ENCODE measurements at places on chromosomes 2 and 18.

DNA sequence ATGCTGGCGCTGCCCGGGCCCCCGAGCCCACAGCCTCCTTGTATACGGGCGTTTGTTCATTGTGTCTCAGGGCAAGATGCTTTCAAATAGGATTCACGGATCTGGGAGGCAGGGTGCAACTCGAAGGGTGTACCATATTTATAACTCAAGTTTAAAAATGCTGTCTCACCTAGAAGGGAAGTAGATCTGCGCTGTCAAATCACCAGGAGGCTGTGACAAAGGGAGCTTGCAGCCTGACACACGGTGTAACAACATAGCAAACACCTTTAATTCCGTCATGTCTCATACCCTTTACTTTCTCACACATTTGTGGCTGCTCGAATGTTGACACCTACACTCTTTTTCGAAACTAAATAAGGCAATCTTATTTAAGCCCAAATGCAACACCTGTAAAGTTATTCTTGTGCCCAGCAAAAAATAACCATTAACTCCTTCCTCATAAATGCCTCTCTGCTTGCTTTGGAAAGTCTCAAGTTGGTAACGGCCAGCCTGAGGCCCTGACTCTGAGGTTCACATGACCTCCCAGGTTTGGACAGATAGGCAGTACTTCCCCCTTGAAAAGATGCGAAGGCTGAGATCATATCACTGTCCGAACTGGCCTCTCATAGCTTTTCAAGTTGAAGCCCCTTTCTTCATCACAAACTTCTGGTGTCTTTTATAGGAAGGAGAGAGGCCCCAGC lies 11.6 kb downstream of the ZEB2 start:
- no peak for DNase-seq

- no peak for DNase-seq
Observed at GRCh38 chr2:128786316-128786715, 467.6 kb upstream of the HS6ST1 start.

DNA sequence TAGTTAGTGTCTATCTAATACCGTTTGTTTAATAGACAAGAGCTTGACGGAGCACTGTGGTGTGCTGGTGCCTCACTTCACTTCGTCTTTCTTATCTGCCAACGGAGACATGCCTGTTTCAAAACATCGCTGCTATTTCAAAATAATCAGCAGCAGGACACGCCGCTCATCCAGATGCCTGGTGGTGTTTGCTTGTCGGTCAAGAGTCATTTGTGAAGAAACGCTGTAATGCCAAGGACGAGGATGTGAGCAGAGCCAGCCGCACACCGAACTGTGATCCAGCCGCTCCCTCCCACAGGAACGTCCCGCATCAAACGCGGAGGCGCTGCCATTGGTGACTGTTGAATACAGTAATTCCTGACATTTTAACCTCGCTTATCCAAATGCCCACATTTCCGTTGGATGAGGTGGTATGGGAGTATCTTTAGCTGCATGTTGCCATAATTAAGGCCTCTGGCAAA lies 432.4 kb downstream of the FBXO15 start:
- no peak for DNase-seq

DNA sequence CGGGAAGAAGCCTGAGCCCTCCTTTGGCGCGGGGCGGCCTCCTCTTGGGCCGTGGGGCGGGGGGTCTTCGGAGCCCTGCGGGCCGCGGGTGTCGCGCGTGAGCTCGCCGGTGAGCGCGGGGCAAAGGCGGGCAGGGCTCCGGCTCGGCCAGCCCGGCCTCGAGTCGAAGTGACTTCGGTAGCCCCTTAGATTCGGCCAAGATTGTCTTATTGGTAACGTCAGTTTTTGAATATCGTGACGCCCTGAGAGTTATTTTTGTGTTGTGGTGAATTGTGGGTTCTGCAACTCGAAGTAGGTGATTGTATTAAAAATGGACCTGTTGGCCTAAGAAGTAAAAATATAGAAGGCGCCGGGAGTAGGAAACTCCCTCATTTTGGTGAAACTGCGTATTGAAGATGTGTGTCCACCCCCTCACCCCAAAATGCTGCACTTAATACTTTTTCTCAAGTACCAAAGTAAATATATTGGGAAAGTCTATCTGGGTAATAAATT lies 669 bp downstream of the MARCHF7 start:
- DNase-seq = no peak

- no peak for DNase-seq
Observed at GRCh38 chr2:149364839-149365238, 34.5 kb downstream of the LYPD6 start.
